Erythroblast (primary cell): ENCODE measurements at places on chromosomes 13 and 19.

GRCh38 chr13:101398920-101399319 is 17.4 kb downstream of the NALCN start:
- no peak for DNase-seq

DNA sequence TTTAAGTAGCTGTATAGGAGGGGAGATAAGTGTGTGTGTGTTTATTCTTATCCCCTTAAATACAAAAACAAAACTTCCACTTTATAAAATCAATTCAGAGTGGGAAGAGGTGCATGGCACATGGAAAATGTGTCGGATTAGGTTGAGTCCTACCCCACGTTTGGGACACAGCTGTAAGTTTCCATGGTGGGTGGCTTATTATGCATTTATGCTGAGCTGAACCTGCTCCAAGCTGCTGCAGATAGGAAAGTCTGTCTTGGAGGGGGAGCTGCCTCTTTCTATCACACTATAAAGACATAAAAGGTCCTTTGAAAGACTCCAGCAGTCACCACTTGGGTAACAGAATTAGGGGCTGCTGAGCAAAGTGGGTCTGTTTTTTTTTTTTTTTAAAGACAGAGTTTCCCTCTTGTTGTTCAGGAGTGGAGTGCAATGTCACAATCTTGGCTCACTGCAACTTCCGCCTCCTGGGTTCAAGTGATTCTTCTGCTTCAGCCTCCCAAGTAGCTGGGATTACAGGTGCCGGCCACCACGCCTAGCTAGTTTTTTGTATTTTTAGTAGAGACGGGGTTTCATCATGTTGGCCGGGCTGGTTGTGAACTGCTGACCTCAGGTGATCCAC is 15.2 kb downstream of the ACTN4 start:
- no peak for DNase-seq

DNA sequence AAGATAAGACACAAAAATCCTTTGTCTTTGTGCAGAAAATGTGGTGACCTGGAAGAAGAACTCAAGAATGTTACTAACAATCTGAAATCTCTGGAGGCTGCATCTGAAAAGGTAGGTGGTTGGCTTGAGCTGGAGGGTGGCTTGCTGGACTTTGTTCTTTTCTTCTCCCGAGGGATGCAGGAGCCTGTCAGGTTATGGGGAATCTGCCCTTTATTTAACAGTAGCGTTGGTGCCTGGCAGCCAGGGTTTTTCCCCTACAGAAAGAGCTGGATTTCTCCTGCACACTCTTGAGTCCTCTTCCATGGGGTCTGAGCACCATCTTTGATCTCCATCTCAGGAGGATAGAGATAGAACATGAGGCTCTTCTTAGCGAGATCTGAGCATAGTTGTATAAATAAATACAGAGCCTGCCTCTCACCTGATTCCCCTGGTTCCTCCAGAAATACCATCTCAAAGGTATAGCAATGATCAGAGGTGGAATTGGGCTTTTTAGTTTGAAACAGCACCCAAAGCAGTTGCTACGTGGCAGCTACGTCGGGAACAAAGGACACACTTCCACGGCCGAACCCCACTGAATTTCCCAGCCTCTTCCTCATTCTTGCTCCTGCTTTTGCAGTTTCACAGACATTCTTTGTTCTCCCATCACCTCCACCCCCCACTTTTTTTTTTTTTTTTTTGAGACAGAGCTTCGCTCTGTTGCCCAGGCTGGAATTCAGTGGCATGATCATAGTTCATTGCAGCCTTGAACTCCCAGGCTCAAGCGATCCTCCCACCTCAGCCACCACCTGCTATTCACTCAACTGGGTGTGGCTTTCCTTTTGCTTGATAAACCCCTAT is 12.9 kb downstream of the TPM4 start:
- no peak for DNase-seq

- peak; percentile 6 for DNase-seq
Measured at GRCh38 chr13:33441015-33441414, 155.5 kb upstream of the STARD13 start.

GRCh38 chr13:20492641-20493040 is 33.0 kb downstream of the CRYL1 start:
- DNase-seq, result peak; percentile 15

DNA sequence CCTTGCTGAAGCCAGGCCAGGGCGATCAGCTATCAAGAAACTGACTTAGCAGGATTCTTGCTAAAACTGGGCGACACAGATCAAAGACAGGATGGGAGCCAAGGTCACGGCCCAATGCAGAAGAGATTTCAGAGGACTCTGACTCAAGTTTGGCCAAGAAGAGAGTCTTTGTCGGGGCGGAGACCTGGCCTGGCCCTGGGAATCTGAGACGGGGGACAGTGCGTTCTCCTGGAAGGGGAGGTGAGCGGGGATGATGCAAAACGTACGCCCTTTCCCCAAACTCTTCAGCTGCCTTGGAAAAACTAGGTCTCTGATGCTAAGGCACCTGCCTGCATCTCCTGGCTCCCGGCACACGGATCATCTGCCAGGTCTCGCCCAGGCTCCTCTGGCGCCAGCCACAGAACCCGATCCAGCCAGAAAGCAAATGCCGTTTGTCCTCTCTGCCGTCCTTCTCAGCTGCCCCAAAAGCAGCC is 9.8 kb downstream of the MVB12A start:
- DNase-seq, result no peak

GRCh38 chr19:58451358-58452101 is at the start of gene ZNF324B:
Gene ZNF324B (plus strand): TSS chr19:58451622. CDS start chr19:58453702, 2,080 bp downstream.
- peak; percentile 97 for DNase-seq

- peak; percentile 79 for DNase-seq
Measured at GRCh38 chr19:15294561-15294990, 37.8 kb downstream of the BRD4 start.

DNA sequence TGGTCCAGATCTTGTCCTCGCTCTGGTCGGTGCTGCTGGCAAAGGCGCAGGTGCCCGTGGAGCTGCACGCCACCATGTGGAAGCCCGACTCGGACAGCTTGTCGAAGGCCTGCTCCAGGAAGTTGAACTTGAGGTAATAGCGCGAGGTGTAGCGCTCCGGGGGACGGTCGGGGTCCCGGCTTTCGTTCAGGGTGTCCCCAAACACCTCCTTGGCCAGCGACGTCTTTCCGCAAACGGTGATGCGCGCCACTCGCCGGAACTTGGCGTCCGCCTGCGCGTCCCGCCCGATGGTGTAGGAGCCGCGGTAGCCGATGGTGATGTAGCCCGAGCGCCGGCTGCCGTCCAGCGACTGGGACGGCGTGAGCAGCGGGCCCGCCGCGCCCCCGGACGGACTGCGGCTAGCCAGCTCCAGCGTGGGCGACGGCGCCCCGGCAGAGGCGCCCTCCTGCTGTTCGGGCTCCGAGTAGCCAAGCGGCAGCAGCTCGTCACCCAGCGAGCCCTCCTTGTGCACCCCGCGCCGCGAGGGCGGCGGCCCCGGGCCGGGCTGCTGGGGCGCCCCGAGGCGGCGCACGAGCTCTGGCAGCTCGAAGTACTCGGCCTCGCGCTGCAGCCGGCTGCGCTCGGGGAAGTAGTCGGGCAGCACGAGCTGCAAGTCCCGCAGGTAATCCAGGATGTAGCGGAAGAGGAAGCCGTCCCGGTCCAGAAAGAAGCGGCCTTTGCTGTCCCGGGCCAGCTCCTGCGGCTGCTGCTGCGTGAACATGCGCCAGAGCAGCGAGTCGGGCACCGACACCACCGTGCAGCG is 801 bp downstream of the KCTD12 start:
- peak; percentile 63 for DNase-seq

GRCh38 chr19:47109177-47109540 is 4.4 kb downstream of the ZC3H4 start:
- no peak for DNase-seq

DNA sequence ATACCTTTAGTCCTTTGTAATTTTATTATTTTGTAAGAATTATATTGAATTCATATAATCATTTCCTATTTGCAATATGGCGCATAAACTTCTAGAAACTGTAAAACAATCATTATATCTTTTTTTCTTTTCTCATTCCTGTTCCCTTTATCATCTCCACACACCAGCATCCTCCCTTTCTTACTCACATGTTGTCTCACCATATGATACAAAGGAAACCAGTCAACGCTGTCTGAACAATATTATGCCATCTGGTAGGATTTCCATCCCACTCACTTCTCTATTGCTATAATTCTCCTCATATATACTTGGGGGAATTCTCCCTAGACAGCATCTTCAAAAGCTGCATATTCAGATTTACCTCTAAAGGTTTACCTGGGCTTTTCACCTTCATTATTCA is 389.8 kb downstream of the NDFIP2 start:
- no peak for DNase-seq

GRCh38 chr13:40569024-40569350 is 97.5 kb downstream of the FOXO1 start:
- DNase-seq, result no peak

- DNase-seq, result no peak
Measured at GRCh38 chr13:26348966-26349365, 95.0 kb downstream of the CDK8 start.

GRCh38 chr13:105783261-105783660 is 752.2 kb downstream of the EFNB2 start:
- no peak for DNase-seq

DNA sequence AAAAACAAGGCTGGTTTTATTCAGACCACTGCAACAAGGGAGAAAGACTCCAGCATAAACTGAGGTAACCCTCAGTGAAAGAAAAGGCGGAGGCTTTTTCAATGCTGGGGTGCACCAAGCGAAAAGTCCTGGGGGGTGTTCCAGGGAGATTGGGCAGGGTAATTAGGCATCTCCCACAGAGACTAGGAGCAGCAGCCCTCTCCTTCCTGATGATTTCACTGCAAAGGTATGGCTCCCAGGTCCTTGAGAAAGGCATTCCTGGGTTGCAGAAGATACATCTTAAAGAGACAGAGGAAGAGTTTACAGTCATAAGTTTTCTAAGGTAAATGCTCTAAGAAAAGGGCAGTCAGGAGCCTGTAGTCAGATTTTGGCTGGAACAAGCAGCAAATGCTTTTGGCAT is 412.0 kb downstream of the FOXO1 start:
- no peak for DNase-seq

DNA sequence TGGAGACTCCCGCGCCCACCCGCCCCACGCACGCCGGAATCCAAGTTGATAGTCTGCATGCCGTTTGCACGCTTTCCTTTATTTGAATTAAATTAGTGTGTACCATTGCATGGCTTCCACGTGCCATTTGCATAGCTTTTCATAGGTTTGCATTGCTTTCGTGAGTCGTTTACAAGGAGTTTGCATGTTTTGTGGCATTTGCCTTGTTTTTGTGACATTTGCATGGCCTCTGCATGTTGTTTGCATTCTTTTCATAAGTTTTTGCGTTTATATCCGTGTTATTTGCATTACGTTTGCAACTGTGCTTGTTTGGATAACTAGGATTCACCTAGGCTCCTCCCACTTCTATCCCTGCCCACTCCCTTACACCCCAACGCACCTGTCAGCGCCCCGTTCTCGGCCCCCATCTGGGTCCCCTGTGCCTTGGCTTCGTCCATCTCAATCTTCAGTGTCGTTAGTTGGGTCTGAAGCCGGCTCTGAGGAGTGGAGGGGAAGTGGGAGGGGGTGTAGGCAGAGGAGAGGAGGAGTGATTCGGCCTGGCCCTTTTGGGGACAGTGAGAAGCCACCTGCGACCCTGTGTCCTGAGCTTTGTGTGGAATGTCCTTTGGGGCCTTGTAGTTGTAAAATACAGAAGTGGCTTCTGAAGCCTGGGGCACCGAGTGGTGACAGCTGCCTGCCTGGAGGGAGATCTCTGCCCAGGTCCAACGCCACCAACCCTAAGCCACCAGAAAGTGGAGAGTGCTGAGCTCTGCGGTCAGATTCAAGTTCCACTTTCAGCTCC is 2.4 kb downstream of the CCDC194 start:
- DNase-seq, result no peak

DNA sequence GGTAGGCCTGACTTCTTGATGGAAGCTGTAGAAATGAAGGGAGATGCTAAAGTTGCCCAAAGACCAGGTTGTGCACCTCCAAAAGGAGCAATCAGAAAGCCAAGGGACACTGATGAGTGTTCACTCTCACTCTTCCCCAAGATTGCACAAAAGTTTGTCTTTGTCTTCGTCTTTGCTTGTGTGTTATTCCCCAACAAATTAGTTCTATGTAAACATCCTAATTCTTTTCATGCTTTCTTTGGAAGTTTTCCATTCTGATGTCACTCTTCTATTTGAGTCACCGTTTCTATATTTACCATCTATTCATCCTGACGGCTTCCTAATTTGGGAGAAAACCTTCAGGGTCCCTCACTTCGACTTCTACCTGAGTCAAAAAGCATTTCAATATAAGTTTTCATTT is 3.7 kb upstream of the TMEM272 start:
- no peak for DNase-seq

- no peak for DNase-seq
Measured at GRCh38 chr13:41582027-41582463, 124.7 kb downstream of the RGCC start.

DNA sequence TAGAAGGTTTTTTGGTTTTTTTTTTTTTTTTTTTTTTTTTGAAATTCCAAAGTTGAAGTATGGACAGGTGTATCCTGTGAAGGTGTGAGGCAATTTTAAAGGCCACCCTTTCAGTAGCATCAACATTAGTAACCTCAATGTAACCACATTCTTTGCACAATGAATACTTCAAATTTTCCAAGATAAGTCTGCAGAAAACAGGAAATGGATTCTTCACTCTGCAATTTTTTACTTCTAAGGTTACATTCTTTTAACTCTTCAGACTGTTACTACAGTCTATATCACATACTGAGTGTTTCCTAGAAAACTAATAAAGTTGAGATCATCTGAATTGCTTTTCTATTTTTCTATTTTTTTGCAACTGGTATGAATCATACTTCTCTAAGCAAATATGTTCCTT is 569.0 kb upstream of the GPC6 start:
- no peak for DNase-seq

DNA sequence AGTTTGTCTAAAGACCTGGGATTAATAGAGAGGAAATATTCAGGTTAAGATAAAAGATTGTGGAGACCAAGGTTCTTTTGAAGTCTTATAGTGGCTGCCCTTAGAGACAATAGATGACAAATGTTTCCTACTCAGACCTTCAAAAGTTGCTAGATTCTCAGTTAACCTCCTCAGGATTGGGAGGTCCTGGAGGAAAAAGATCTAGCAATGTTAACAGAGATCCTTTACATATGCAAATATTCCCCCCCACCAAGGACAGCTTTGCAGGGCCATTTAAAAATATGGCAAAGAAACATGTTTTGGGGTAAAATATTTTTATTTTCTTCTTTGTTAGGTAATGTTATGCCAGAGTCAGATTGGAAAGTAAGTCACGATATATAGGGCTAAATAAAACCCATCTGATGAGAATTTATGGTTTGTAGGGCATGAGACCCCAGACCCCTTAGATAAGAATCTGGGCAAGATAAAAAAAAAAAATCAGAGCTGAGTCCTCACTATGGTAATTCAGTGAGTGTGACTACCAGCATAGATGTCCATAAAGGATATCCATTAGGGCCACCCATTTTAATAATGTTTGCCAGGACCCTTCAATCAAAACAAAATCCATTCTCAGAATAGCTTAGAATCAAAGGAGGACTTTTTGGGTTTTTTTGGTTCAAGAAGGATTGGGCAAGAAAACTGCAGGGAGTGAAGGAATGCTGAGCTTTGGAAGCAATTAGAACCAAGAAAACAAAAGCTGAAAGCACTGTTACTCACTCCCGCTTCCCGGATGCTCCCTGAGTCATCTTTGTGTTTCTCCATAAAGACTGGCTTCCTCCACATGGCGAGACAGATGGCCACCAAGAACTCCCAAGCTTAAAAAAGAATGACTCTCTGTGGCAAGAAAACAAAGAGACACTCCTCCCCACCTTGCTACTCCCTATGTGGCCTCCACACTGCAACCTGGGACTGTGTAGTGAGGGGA is 28.2 kb downstream of the VSTM1 start:
- DNase-seq, result no peak
